Central memory CD4-positive, alpha-beta T cell (primary cell): ENCODE measurements at places on chromosomes 1 and 21.

DNA sequence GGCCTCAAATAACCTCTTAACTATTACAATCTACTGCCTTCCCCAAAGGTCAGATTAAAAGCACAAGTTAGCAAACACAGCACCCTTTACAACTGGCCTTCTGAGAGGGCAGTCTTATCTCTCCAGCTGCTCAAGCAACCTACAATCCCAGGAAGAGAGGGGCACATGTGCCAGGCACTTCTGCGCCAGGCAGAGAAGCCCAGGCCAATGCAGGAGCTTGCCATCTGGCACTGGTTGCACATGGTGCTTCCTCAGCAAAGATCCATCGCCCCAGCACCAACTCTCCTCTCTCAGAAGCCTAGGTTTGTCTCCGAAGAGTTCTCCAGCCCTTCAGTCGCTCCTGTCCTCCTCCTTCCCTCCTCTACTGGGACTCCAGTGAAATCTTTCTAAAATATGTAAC, 2.5 kb downstream of the STK40 start:
- DNase-seq: no peak

DNA sequence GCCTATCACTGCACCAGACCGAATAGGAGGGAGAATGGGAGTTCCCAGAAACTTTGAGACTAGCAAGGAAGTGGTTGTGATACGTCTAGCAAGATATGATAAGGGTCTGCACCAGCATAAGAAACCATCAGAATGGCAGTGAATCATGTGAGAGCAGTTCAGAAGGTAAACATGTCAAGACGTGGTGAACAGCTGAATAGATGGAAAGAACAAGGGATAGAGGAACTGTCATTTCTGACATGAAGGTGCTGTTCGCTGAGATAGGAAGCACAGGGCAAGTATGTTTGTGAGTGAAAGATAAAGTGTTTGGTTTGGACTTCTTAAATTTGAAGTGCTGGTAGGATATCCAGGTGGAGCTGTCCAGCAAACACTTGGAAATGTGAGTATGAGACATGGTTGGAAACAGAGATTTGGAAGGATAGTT, 1.1 kb upstream of the AGO1 start:
- DNase-seq: no peak

GRCh38 chr1:65172936-65173690, 25.1 kb downstream of the AK4 start:
- DNase-seq: no peak

- DNase-seq: no peak
Observed at GRCh38 chr1:198858033-198858432, 219.2 kb downstream of the PTPRC start.

DNA sequence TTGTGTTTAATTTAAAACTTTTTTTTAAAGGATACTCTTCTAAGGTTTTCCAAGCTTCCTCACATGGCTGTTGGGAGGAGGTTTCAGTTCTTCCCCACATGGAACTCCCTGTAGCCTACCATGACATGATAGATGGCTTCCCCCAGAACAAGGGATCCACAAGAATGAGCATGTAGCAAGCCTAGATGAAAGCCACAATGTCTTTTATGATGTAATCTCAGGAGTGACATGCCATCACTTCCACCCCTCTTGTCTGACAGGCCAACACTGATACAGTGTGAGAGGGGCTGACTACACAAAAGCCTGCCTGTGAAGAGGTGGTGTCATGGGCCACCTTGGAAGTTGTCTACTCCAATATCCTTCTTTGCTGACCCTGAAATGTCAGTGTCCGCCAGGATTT, 32.0 kb downstream of the CD34 start:
- DNase-seq: no peak

DNA sequence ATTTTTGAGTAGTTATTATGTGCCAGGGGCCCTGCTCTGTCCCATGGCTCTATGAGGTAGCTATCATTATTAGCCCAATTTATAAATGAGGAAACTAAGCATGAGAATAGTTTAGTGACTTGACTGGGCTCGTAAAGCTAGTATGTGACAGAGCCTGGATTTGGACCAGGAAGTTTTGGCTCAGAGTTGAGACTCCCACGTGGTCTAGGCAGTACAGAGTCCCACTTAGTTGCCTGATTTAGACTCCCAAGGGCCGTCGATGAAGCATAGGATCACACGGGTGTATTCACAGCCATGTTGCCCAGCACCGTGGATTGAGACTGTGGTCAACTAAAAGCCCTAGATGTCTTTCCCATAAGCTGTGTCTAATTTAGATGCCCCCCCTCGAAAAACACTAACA, 81.7 kb downstream of the DDX20 start:
- DNase-seq: no peak

GRCh38 chr1:44283524-44284173, 70.4 kb downstream of the DMAP1 start:
- no peak for DNase-seq

GRCh38 chr1:179774000-179774399, 30.9 kb downstream of the FAM163A start:
- no peak for DNase-seq

DNA sequence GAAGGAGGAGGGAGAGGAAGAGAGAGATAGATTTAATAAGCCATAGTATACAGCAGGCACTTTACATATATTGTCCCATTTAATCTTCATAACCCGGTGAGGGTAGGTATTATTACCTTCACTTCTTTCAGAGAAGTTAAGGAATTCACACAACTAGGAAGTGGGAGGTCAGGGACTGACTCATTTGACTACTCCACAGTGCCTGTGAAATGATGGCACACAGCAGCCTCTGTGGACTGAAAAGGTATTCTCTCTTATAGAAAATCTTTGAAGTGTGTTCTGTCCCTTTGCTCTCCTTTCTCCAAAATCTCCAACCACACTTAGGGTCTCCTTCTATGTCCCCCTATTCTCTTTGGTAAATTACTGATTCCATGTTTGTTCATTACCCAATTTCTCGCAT, 23.9 kb downstream of the PALMD start:
- no peak for DNase-seq

- DNase-seq: no peak
Observed at GRCh38 chr21:16468184-16468583, 738.4 kb downstream of the USP25 start.

DNA sequence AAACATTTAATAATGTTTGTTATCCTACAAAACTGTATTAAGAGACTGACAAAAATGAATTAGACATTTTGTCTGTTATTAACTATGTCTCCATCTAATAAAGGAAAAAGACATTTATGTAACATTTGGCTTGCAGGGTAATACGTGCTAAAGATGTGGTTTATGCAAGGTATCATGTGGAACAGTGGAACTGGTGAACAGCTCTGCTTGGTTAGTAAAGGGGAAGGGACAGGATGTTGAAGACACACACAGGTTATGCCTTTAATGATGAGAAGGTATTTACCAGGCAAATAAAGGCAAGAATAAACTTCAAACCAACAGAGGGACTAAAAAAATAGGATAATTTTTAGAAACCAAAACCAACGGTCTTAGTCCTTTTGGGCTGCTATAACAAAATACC, 93.1 kb downstream of the UCHL5 start:
- no peak for DNase-seq

DNA sequence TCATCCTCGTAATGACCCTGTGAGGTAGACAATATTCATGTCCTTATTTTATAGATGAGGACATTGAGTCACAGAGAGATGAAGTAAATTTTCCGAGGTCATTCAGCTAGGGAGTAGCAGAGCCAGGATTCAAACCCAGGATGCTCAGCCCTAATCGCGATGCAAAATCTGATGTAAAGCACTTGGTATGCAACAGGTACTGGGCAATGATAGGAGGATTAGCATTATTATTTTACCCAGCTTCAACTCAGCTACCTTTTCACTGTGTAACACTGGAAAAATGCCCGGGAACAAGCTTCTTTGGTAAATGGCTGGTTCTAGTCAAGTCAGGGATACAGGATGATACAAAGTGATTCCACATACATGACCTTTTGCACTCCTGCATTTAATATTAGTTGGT, 88.7 kb downstream of the ATP1A1 start:
- no peak for DNase-seq

GRCh38 chr1:29641921-29642320, 405.6 kb downstream of the PTPRU start:
- no peak for DNase-seq

DNA sequence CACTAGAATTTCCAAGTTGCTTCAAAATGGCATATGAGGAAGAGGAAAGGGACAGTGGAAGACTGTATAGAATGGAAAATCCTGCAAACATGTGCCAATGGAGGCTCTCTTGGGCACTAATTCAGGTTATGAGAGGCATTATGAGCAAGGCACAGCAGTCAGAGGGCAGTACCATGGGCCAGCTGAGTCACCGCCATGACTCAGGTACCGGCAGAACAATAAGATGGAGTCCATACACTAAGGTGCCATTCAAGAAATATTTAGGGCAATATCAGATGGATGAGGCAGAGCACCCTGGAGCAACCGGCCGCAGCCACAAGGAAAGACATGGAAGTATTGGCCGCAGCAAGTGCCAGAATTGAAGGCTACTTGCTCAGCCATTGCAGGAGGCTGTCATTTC, 25.6 kb upstream of the VAV3 start:
- DNase-seq: no peak

DNA sequence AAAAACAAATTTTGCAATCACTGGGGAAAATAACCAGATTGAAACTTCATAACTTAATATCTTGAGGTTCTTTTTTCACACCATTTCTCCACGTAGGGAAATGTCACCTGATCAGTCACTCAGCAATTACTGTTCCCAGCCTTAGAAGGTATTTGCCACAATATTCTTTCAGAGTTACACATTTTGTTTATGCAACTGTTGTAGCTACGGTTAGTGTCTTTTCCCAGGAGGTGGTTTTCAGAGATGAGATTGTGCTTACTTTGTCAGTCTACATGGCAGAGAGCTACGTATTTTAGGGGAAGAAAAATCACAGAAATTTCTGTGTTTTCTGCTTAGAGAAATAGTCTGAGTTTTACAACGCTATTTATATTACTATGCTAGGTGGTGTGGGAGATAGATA, 792.8 kb upstream of the B3GALT2 start:
- no peak for DNase-seq

DNA sequence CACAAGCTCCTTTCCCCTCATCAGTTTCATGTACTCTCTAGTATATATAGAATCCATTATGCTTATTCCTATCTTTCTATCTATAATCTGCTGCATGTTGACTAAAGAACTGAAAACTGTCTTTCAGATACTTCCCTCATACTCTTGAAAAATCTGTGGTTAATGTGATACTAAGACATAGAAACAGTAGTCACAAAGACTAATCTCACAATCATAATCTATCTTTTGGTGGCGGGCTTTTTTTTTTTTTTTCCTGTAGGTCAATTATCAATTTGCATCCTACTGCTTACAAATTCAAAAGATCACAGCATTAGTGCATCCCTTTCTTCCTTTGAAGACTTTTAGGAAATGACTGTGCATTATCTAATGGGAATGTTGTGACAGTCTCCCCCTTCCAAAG, 4.7 kb downstream of the UBR4 start:
- no peak for DNase-seq

- no peak for DNase-seq
Observed at GRCh38 chr1:156490401-156491032, 10.1 kb downstream of the MEF2D start.

GRCh38 chr1:21326861-21327344, 36.6 kb upstream of the ECE1 start:
- DNase-seq: no peak

GRCh38 chr21:33661146-33661545, 18.8 kb downstream of the ITSN1 start:
- DNase-seq: no peak

DNA sequence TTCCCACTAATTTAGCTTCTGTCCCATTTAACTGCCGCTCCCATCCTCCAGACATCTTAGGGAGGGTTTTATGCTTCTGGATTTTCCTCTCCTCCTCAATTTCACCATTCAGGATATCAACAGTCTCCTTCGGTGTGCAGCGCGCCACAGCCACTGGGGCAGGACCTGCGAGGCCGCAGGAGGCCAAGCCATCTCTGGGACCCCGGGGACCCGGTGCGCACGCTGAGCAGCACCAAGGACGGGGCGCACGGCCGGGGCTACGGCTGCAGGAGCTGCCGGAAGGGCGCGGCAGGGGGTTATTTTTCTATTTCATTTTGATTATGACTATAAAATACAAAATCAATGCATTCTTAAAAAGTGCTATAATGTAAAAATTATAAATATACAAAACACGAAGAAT, 1238.4 kb upstream of the NCAM2 start:
- no peak for DNase-seq

DNA sequence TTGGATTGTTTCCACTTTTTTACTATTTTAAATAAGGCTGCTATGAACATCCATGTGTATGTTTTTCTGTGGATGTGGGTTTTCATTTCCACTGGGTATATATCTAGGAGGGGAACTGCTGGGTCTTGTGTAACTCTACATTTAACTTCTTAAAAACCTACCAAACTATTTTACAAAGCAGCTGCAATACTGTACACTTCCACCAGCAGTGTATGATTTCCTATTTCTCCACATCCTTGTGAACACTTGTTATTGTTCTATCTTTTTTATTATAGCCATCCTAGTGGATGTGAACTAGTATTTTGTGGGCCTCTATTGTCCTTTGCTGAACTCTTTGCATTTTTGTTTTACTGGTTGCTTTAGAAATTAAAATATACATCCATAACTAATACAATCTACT, 33.4 kb downstream of the DIPK1A start:
- DNase-seq: no peak

DNA sequence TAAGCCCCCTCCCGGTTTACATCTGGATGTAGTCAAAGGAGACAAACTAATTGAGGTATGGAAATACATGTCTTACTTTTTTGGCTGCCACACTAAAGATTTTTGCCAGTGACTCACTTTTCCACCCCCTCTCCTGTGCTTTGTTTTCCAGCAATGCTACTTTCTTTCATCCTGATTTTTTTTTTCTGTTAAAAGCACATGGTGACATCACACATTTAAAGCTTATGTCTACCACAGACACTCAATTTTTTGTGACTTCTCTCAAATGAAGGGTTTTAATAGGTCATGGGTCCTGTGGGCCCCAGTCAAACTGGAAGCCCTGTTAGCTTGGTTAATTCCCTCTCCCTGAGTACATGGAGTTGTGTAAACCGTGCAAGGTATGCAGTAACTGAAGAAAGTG, 2.2 kb downstream of the PPP1R8 start:
- no peak for DNase-seq

GRCh38 chr1:177315261-177315660, 144.5 kb downstream of the BRINP2 start:
- no peak for DNase-seq

DNA sequence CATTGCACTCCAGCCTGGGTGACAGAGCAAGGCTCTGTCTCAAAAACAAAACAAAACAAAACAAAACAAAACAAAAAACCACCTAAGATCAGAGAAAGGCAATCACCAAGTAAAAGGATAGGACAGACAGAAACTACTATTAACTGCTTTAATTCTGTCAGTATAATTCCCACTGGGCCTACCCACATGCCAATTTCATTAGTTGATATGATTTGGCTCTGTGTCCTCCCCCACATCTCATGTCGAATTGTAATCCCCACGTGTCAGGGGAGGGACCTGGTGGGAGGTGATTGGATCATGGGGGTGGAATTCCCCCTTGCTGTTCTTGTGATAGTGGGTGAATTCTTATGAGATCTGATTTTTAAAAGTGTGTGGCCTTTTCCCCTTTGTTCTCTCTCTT, 27.2 kb upstream of the CAPZB start:
- no peak for DNase-seq
